ENCODE measurements at places on chromosomes 4 and X.
A peak's percentile ranks its signal among the peaks of the same experiment; 100 is the strongest.

DNA sequence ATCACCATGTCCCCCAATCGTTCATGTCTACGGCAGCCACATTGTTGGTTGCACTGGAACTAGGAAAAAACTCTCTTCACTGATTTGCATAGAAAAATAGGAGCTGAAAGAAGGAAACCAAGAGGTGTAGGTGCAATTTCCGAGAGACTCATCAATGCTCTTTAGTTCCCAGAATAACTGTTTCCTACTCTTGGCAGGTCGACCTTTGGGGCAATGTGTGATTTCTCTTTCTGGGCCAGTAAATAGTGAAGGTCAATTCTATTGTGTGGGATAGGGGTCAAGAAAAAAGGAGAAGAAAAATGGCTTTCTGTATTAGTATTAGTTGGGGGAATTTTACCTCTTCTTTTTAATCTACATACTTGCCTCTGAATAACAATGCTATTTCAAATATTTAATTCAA is 55.9 kb upstream of the PDE5A start:
- DNase-seq = no peak

DNA sequence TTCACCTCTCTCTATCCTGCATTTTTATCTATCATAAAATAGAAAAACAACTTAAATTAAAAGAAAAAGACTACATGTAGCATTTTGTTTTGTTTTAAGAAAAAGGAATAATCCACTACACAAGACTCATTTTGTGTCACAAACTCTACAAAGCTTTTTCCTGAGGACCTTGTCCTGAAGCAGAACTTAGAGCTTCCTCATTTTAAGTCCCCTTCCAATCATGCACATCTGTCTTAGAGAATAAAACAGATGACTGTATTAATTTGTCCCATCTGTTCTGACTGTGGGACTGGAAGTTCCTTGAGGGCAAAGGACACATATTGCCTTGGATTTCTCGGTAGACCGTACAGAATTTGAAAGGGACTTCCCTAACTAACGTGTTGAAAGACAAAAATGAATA is 218.5 kb downstream of the COL25A1 start:
- DNase-seq = no peak

DNA sequence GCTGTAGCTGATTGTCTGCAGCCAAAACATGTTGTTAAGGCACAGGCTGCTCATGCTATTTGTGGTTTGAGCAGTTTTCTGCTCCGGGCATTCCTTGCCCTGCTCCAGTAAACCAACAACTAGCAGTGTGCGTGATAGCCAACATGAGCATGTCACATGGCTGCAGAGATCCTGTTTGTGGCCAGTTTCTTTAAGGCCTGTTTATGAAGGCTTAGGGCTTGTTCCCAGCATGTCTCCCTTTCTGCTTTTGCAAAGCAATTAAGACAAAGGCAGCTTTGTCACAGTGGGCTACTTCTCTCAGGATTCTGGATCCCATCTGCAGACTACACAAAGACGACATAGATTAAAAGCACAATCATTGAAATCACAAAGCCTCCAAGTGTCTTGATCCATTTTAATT is 160.5 kb downstream of the ZNF518B start:
- DNase-seq = peak; percentile 2

GRCh38 chrX:75746891-75747639 is 38.0 kb downstream of the MAGEE2 start:
- DNase-seq = no peak

- no peak for DNase-seq
Measured at GRCh38 chr4:138298431-138298830, 56.3 kb upstream of the SLC7A11 start.

- no peak for DNase-seq
Measured at GRCh38 chr4:147381749-147382148, 99.1 kb upstream of the EDNRA start.

DNA sequence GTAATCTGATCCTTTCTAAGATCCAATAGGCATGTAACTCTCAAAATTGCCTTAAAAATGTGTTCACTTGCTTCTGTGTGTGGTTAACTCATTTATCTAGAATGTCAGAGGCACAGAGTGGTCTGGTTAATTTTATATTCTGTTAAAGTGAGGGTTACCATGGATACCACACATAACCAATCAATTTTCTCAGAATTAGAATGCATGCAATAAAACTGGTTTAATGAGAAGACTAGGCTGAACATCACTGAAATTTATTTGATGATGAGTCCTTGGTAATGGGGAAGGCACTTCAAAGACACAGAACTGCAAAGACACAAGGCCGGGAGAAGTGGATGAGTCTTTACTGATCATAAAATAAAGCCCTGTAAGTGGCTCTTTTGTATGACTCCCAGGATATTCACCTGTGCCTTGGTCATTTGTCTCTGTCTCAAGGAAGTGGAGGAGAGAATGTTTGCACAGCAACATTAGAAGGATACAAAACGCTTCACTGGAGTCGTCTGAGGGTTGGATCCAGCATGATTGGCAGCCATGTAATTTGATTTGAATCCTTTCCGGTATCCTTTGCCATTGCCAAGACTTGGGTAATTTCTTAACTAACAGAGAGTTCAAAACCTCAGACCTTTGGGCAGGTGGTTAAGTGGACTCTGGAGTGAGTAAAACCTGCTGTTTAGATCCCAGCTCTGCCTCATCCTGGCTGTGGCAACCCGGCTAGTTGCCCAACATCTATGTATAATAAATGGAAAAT is 94.0 kb upstream of the RBPJ start:
- DNase-seq = no peak

All from NCI-H1930 (cell line).